ENCODE measurements at places on chromosomes 1 and 21.

GRCh38 chr1:19113697-19114092, 96.4 kb downstream of the UBR4 start:
- DNase-seq: no peak

GRCh38 chr1:206952171-206952570, 5.9 kb upstream of the PIGR start:
- DNase-seq: no peak

GRCh38 chr1:207455183-207455754, 1.1 kb downstream of the CR2 start:
- no peak for DNase-seq

GRCh38 chr1:64686828-64687724, 57.8 kb upstream of the RAVER2 start:
- no peak for DNase-seq

DNA sequence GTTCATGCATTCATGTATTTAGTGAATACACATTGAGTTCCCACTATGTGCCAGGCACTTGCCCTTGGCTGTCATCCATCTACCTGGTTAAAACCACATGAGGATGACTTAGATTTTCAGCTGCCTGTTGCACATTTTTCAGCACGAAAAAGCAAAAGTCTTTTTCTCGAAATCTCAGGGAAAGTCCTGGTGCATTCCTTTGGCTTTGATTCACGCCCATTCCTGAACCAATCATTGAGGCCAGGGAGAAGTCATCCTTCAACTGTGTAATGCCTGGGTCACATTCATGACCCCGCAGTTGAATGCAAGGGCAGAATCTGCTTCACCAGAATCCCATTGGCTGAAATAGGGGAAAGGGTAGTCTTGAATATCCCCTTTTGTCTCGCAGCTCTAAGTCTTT, 84.4 kb downstream of the RNF220 start:
- DNase-seq: no peak

DNA sequence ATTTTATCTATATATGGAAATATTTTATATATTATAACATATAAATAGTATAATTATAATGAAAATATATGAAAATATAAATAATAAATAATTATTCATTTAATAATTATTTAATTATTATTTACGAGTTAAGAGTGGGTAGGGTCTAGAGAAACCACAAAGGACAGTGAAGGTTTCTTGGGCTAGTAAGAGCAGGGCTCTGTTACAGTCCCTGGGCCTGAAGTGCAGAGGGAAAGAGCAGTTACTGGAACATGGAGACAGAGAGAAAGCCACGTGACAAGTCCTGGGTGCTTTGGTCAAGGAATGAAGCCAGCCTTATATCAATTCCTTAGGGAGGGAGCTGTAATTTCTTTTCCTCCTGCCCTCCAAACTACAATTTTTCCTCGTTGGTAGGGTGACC, 117.2 kb upstream of the OLIG2 start:
- no peak for DNase-seq

GRCh38 chr1:58936973-58937372, 153.1 kb upstream of the JUN start:
- DNase-seq: no peak

DNA sequence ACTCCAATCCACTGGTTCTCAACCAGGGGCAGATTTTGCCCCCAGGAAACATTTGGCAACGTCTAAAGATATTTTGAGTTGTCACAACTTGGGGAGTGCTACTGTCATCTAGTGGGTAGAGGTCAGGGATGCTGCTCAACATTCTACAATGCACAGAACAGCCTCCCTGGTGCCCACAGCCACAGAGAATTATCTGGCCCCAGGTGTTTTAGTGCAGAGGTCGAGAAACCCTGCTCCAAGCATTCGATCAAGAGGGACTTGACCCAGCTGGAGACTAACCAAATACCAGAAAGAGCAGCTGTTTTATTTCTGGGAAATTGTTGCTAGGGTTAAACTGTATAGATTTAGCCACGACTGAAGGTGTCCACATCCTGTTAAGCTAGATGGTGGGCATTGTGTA, 19.2 kb downstream of the CD247 start:
- no peak for DNase-seq

DNA sequence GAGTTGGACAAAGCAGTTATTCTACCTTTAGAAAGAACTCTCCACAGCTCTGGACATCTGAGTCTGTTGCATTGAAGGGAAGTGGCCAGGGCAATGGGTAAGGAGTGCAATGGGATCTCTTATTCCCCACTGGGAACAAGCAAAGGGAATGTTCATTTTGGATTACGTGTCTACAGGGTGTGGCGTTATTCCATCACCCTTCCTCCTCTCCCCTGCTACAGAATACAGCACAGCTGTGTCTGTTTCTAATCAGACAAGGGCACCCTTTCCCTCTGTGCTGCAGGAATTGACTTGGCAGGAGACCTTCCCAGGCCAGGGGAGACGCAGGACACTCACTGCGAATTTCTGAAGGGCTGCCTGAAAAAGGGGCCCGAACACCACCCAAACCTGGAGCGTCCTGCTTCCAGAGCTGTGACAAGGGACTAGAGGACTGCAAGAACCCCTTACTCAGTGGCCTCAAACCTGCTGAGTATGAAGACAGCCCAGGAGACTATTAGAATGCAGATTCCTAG, 163.6 kb upstream of the RAB4A start:
- DNase-seq: no peak

DNA sequence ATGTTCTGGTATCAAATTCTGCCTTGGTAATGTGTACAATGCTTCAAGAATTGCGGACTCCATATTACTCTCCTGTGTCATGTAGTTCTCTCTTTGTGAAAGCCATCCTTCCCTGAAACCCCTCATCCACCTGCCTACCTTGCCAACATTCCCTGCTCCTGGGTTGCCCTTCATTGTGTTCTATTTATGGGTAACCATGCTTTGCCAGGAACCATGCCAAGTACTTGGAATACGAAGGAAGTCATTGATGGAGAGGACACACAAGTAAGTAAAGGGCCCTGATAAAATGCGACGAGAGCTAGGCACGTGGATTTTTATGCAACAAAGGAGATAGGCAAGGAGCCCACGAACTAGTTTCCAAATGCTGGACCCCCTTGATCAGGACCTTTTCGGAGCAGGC, 300.8 kb downstream of the DISC1 start:
- no peak for DNase-seq

DNA sequence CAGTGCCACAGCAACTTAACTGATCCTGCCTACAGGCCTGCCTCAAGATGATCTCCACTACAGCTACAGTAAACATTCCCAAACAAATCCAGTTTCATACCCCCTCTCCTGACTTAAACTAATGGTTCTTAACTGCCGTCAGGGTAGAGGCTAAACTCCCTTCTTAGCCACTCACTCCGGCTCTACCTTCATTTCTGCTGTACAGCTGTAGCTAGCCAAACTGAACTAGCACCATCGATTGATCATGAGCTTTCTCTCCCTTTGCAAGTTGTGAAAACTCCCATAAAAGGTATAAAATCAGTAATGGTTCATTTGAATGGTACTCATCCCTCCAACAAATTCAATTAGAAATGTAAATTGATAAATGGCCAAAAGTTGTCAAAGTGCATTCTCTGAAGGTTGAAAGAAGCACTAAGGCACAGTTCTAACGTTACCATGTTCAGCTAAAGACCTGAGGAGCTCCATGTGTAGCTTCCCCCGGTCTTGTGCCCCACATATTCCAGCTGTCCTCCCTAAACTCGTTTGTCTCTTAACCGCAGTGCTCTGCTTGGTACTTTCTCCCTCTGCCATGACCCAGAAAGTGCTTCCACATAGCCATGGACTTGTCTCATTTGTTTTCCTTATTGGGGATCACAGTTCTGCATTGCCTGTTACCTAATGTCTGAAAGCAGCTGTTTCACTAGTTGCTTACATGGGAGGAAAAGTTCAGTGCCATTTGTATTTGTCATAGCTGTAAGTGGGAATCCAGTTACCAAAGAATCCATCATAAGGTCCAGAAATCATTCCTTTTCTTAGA, 49.8 kb downstream of the DHX9 start:
- DNase-seq: no peak

- DNase-seq: no peak
Measured at GRCh38 chr1:90154711-90155110, 159.8 kb downstream of the ZNF326 start.

DNA sequence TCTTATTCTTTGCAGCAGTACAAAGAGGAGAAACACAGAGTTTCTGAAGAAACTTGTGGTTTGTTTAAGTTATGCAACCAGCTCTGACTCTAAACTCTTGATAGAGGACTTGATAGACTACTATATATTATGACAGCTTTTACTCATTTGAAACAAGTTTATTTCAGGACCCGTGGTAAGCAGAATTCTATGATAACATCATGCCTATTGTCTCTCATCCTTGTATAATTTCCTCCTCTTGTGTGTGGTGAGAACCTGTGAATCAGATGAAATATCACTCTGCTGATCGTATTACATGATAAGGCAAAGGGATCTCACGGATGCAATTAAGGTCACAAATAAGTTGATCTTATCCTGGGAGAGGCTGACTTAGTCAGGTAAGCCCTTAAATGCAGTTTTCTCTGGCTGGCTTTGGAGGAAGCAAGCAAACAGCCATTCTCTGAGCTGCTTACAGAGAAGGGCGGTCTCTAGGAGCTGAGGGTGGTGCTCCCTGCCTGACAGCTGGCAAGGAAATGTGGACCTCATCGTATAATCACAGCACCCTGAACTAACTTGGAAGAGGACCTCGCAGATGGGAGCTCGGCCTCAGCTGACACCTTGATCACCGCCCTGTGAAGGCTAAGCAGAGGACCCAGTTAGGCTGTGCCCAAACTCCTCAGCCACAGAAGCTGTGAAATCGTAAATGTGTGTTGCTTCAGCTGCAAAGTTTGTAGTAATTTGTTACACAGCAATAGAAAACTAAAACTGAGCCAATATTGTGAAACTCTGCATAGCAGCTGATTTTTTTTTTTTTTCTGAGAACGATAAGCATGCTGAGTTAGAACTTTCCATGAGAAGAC, 151.1 kb upstream of the DPT start:
- DNase-seq: no peak

- DNase-seq: no peak
Measured at GRCh38 chr1:86957221-86957620, 42.8 kb downstream of the HS2ST1 start.

- peak; percentile 61 for DNase-seq
Measured at GRCh38 chr1:203338335-203339036, 12.4 kb downstream of the FMOD start.

DNA sequence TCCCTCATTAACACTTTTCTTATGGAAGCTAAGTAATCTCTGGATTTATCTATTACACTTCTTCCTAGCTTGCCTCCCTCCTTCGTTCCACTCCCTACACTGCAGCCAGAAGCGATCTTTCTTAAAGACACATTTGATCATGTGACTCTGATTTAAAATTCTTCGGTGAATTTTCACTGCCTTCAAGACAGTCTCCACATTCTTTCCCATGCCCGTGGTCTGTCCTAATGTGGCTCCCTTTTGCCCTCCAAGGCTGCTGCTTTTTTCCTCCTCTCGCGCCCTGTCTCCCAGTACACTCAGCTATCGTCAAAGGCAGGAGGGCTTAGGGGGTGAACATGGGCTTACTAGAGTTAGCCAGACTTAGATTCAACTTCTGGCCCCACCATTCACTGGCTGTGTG, 64.4 kb downstream of the SDCCAG8 start:
- no peak for DNase-seq

GRCh38 chr1:220363196-220363837, 91.1 kb upstream of the RAB3GAP2 start:
- DNase-seq: no peak

DNA sequence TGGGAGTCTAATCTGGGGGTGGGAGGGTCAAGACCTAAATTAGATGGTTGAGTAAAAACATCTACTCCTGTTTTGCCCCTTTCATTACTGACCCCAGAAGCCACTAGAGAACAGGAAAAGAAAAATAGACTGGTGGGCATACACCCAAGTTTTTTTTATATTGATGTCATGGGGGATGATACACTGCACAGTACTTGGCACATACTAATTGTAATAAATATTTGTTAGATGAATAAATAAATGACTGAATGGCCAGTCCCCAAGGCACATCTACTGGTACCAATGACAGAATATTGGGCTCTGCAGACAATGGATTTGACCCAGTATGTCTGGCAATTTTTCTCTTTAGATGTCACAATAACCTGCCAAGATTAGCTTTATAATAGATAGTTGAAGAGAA, 36.8 kb upstream of the PTBP2 start:
- DNase-seq: no peak

GRCh38 chr1:203172184-203173010, 3.2 kb downstream of the MYBPH start:
- peak; percentile 41 for DNase-seq

DNA sequence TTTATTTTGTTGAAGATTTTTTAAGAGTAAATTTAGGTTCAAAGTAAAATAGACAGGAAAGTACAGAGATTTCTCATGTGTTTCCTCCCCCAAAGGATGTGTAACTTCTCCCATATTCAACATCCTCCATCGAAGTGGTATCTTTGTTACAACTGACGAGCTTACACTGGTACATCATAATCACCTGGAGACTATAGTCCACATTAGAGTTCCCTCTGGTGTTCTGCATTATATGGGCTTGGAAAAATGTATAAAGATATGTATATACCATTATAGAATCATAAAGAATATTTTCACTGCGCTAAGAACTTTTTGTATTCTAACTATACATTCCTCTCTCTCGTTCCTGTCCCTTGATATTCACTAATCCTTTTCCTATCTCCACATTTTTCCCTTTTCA, 203.7 kb downstream of the AMY1C start:
- DNase-seq: no peak

- no peak for DNase-seq
Measured at GRCh38 chr1:200938955-200939354, 44.3 kb downstream of the INAVA start.

- DNase-seq: no peak
Measured at GRCh38 chr1:178684111-178684510, 40.9 kb upstream of the RALGPS2 start.

DNA sequence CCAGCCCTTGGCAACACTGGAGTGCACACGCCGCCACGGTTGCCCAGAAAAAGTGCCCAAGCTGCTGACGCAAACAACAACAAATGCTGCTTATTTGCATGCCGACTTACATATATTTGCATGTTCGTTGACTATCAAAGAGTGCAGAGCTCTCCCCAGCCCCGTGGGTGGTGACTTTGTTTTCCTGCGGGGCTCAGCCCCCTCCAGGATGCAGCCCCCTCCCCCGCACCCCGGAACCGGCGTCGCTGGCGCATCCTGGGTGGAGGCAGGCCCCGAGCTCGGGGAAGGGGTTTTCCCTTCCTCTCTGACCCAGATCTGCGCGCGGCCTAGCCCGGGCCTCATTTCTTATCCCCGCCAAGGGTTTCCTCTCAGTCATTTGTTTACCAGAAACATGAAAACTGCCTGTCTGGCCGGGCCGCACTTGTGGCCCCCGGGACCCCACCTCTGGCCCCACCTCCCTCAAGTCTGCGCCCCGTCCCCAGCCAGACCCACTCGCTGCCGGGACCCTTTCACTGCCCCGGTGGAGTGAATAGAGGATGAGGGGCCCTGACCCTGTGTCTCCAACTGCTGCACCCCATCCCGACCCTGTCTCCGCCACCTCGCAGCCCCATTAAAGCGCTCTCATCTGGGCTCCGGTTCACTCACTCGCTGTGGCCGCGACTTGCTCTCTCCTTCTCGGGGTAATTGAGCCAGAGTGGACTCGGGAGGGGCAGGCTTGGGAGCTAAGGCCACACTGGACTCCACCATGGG, 5.5 kb downstream of the TNFRSF25 start:
- no peak for DNase-seq

GRCh38 chr1:193060938-193061337, 1.5 kb downstream of the RO60 start:
- no peak for DNase-seq

- DNase-seq: no peak
Measured at GRCh38 chr1:181452746-181453145, 30.6 kb upstream of the CACNA1E start.

- no peak for DNase-seq
Measured at GRCh38 chr1:172950528-172950927, 100.2 kb downstream of the TNFSF18 start.

All from tibial artery (tissue), 4 donors.